ENCODE measurements at places on chromosomes 12 and 14. TPM values are rescaled to one million over a fixed set of nuclear protein-coding genes. Genes with fewer than 3 reads are reported as not detected.

GRCh38 chr12:41835556-41835955 is 309.1 kb downstream of the GXYLT1 start:
- no peak for DNase-seq

CCNB1IP1 gene
- polyA plus RNA-seq: 62.5 TPM

OASL gene
- polyA plus RNA-seq: 1.3 TPM

HOXC6 gene
- polyA plus RNA-seq: 19.9 TPM

DNA sequence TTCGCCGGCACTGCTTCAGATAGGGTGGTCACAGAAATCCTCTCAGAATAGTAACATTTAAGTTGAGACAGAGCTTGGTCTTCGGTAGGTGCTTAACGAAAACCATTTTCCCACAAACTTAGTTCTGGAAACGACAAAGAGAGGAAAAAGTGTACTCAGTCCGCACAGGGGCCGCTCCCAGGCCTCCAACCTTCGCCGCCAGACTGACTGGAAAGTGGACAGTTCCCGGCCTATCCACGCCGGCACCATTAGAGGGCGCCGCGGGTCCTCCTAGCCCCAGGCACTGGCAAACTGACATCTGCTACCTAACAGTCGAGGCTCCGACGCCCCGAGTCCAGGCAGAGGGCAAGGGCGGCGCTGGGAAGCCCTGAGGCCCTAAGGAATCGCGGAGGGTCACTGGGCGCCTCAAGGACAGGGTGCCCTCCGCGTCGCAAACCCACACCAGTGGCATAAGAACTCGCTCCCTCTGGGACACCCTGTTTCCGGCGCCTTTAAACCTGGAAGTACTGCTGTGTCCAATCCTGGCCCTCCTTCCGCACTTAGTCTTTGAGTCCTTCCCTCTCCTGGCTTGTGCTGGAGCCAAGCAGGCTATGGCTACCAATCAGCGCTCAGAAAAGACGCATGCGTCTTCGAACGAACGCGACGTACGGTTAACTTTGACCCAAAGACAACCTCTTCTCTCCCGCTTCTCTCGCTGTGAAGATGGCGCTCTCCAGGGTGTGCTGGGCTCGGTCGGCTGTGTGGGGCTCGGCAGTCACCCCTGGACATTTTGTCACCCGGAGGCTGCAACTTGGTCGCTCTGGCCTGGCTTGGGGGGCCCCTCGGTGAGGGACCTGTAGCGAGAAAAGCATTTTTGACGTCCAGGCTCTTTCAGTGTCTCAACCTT is at the start of gene LETMD1:
Gene LETMD1 (plus strand): TSS at position 673 of the 886 bp plus-strand sequence. CDS start 30 bp downstream, at position 703.
- peak; percentile 97 for DNase-seq

DNA sequence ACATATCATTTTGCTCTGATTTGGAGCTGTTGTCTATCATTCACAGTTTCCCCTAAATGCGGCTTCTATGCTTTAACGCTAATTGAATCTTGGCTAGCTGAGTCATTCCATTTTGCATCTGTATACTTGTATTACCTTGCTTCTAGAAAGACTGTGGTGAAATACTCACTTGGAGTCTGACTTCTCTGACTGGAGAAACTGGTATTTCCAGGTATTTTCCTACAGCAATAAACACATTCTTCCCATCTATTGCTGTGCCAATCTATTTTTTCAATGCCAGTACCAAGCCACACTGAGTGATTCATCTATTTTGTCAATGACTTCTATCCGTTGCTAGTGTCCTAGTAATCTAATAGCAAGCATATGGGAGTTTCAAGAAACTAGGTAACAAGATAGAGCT is 76.0 kb upstream of the ST8SIA1 start:
- DNase-seq: no peak

- no peak for DNase-seq
Measured at GRCh38 chr14:73909681-73910080, 23.0 kb downstream of the ZNF410 start.

GRCh38 chr12:30002677-30003076 is 218.9 kb upstream of the TMTC1 start:
- no peak for DNase-seq

DHRS2 gene
- 2.7 TPM for polyA plus RNA-seq

KRT5 gene
- 4.2 TPM for polyA plus RNA-seq

DNA sequence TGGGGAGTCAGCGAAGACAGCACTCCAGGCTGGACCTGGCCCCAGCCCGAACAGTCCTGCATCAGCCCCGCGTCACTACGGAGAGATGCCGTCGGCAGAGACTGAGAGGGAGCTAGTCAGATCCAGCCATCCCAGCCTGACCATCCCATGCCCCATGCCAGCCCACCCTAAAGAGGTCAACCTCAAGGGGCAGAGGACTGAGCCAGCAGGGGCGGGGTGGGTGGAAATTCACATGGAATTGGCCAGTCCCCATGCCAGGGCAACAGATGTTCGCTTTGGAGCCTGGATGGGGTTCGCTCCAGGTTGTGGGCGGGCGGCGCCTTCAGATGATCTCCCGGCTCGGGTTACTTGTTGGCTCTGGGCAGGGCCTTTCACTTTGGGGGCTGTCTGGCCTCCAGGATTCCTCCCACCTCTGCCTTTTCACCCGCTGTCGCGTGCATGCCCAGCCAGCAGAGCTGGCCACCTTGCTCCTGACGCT is 154.3 kb downstream of the TSPAN9 start:
- no peak for DNase-seq

FLVCR2 gene
- 13.0 TPM for polyA plus RNA-seq

KLHDC1 gene
- polyA plus RNA-seq: 3.2 TPM

- DNase-seq: no peak
Measured at GRCh38 chr14:80805136-80805535, 136.4 kb downstream of the CEP128 start.

DNA sequence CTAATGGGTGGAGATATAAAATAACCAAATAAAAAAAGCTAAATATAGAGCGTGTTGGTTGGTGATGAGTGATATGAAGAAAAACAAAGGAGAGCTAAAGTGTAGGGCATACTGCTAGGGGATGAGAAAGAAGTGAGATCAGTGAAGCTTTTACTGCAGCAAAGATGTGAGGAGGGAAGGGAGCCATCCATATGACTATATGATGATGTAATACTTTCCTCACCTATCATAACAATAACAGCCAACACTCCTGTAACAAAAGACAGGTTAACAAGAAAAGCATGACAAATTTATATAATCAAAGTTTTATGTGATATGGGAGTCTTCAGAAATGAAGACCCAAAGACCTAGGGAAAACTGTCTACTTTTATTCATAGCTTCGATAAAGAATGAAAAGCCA is 57.4 kb upstream of the LRFN5 start:
- DNase-seq: no peak

- no peak for DNase-seq
Measured at GRCh38 chr14:39683691-39684260, 251.5 kb upstream of the FBXO33 start.

DNA sequence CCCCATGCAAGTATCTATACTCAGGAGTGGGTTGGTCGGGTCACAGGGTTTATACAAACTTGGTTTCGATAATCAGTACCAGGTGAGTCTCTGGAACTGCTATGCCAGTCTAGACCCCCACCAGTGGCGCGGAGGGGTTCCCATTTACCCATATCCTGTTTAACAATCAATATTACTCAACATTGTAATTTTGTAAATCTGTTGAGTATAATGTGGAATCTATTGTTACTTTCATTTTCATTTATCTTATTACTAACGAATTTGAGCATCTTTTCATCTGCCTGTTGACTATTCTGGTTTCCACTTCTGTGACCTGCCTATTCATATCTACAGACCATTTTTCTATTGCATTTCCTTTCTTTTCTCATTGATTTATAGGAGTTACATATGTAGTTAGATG is 275.2 kb upstream of the CRY1 start:
- no peak for DNase-seq

OR4N5 gene
- polyA plus RNA-seq: not detected

GRCh38 chr12:93567174-93567573 is 5.3 kb upstream of the SOCS2 start:
- DNase-seq: no peak

GRCh38 chr12:109925185-109925840 is 25.2 kb downstream of the TCHP start:
- no peak for DNase-seq

HPD gene
- polyA plus RNA-seq: 3.4 TPM

GRCh38 chr12:17079251-17079909 is 473.4 kb upstream of the LMO3 start:
- DNase-seq: no peak

IFI27L2 gene
- polyA plus RNA-seq: 499 TPM

IL22 gene
- not detected for polyA plus RNA-seq

DNA sequence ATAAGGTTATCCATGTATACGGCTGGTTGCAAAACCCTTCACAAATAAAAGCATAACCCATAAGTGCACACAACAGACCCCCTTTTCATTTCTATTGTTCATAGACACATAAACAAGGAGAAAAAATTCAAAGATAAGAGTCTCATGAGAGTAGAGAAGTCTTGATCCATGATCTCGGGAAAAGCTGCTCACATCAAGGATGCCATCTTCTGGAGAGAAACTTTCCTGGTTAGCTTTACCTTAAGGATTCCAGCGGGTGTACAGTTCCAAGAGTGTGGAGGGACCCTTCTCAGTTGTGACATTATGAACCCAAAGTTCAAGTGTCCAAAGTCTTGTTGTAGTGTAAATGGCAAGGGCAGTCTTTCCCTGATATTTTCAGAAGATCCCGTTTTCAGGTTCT is 144.5 kb downstream of the LLPH start:
- no peak for DNase-seq

CDCA3 gene
- polyA plus RNA-seq: 3.5 TPM

GPR65 gene
- 1.9 TPM for polyA plus RNA-seq

KLC1 gene
- 70.7 TPM for polyA plus RNA-seq

DNA sequence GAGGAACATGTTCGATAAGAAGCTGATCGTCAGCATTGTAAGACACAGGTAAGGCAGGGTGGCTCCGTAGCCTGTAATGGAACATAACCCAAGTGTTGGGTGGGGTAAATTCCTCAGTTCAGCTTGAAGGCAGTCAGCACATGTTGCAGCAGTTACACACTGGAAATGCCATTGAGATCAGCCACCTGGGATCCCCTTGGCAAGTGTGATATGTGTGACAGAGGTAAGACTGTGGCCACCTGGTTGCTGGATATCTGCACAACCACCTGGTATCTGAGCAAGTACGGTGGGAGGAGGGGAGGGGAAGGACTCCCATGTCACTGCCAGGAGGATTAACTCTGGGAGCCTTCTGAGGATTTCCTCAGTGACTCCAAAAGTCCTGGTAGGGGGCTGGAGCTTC is 158.0 kb upstream of the CAND1 start:
- no peak for DNase-seq

DNA sequence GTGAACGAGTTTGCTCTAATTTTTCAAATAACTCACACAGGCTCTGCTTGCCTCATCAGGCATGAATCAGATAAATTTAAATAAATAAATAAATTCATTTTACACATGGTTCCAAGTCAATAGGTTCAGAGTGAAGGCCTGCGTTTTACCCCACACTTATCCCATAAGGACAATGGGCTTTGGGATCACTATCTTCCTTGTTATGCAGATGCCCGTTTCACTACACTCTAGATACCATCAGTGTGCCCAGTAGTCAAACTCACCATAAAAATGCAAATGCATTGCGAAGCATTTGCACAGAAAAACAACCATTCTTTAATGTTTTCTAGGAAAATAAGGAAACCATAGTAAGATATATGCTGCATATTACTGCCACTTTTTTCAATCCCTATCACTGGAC is 155.9 kb upstream of the CCDC196 start:
- no peak for DNase-seq

- no peak for DNase-seq
Measured at GRCh38 chr12:106323537-106323936, 21.0 kb downstream of the TCP11L2 start.

GALNT9 gene
- 0.72 TPM for polyA plus RNA-seq

BIN2 gene
- polyA plus RNA-seq: 4.6 TPM

Measured in adrenal gland (tissue), 19 donors.